ENCODE measurements at places on chromosomes 16 and 17.

DNA sequence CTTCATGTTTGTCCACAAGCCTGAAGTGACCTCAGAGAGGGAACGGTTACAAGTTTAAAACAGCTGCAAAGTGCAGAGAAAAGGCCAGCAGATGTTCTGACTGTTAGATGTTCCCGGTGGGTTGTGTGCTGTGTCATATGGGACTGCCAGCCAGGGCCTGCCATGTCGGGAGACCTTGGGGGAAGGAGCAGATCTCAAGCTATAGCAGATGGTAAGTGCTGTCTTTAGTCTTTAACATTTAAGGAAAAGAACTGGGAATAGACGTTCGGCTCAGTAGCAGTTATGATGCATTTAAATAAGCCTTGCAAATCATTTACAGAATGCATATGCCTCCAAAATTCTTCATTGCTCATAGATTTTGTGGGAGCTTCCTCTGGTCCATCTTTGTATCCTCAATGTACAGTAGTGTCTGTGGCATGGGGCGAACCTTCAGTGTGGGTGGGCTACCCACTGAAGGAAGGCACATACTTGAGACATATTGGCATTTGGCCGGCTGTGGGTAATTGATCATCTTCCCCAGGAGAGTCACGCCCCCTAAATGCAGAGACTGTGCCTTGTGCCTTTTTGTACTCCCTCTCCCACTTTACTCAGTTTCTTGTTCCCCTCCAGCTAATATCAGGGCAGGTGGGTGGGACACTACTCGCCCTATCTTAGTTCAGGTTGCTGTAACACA, 131.9 kb downstream of the NPIPB5 start:
- no peak for DNase-seq

- DNase-seq, result no peak
These were observed 198.4 kb downstream of the SHISA9 start for GRCh38 chr16:13099822-13100221.

- DNase-seq, result peak; percentile 33
These were observed 6.2 kb upstream of the ACTG1 start for GRCh38 chr17:81518785-81519283.

GRCh38 chr16:85894266-85894665, 4.7 kb upstream of the IRF8 start:
- peak; percentile 42 for DNase-seq

DNA sequence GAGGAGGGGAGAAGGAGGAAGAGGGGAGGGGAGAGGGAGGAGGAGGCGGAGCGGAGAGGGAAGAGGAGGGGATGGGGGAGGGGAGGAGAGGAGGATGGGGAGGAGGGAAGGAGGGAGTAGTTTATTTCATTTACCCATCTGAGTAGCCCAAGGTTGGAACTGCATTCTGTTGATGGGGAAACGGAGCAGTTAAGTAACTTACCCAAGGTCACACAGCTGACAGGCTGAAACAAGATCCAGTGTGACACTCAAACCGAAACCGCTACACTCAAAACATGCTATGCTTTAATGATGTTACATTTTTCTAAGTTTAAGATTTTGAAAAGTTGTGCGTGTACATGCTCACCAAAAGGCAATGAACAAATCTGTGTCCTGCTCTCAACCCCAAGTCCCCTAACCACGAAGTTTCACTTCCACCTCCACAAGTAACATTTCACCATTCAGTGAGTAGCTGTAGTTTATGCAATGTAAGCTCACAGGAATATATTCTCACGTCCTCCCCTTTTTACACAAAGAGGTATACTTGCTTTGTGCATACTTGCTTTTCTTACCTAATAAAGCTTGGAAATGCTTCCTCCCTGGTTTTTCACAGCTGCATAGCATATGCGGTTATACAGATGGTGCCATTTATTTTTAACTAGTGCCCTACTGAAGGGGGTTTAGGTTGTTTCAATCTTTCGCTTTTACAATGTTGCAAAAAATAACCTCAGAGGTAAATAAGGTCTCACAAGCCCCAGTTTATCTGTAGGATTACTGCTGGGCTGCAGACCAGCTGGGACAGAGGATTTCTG, 275.3 kb downstream of the PARN start:
- DNase-seq, result peak; percentile 44

DNA sequence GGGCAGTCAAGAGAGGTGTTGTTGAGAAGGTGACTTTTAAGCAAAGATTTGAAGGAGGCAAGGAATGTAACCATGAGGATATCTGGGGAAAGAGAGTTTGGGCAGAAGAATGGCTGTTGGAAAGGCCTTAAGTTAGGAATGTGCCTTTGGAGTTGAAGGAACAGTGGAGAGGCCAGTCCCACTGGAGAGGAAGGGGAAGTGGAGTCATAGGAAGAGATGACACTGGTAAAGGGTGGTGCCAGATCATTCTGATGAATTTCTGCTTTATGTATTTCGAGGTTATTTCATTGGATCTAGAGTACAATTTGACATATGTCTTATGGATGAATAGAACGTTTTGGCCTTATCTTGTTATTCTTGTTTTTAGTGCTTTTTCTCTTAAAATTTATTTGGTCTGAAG, 93.5 kb downstream of the WWP2 start:
- DNase-seq, result no peak

DNA sequence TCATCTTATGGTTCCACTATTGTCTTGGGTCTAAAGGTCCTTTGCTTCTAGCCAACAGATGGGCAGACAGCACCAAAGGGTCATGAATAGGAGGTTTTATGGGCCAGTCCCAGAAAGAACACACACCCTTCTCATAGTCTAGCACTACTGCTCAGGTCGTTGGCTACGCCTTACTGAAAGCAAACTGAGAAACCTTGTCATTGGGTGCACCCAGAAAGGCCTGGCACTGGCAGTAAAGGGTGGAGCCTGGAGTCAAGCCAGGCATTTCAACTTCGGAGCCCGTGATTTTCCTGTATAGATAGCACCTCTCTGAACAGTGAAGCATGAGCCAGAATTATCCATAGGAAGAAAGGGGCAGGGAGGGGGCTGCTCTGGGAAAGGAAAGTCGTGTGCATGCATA, 74.9 kb downstream of the VAT1L start:
- DNase-seq, result no peak

DNA sequence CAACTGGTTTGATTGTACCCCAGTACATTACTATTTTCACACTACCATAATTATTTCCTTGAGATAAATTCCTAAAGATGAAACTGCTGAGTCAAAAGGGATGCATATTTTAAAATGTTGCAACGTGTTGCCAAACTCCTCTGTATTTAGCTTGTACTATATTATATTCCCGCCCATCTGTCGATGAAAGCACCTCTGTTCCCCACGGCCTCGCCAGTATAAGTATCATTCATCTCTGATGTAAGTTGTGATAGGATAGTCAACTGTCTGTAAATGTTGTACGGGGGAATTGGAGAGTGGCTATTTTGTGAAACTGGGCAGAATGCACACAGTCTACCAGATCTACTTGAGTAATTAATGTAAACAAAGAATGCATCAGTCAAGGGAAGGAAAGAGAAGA, 47.7 kb upstream of the TNRC6A start:
- DNase-seq, result no peak

All from activated naive CD4-positive, alpha-beta T cell treated with anti-CD3 and anti-CD28 coated beads, Interleukin-2, amount 50 U/mL, for 16 hours (primary cell).